ENCODE measurements at places on chromosomes 4 and X.

GRCh38 chrX:109672239-109672638 lies 47.3 kb upstream of the KCNE5 start:
- no peak for DNase-seq

DNA sequence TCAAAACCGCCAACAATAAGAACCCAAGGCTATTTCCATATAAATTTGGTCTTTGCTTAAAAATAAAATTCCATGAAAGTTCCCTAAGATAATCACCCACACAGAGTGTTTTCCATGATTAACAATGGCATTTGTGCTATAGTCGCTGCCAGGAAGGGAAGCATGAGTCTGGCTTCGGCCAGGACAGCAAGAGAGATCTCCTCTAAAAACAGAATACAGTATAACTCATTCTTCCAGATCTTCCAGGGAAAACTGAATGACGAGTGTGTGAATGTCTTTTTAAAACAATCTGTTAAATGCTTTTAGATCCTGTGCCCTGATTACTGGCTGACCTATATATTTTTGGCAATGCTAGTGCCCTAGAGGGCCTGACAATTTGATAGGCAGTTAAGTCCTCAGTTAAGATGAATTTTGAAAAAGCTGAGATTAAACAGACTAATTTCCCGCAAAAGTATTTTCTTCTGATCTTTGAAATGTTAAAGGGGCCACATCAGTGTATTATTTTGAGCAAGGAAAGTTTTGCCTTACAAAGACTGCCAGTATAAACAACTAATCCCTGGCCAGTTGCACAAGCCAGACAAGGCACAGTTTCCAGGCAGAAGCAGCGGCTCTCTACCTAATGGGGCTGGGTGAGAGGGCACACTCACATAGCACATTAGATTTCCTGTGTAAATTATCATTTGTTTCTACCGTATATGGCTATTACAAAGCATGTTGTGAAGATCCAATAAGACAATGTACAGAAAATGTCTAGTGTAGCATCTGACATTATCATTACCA lies 127.3 kb downstream of the DCHS2 start:
- DNase-seq, result no peak

- DNase-seq, result no peak
These were observed 573.6 kb downstream of the PPP4R3C start for GRCh38 chrX:26889574-26889973.

- DNase-seq, result no peak
These were observed at the start of gene FAM184B for GRCh38 chr4:17781300-17782287. TSS of gene FAM184B (minus strand) at chr4:17781621. CDS start at chr4:17781299, 322 bp downstream.

GRCh38 chr4:186669735-186670134 lies 53.9 kb downstream of the FAT1 start:
- no peak for DNase-seq

GRCh38 chrX:130386408-130386808 lies 934 bp upstream of the GPR119 start:
- no peak for DNase-seq

DNA sequence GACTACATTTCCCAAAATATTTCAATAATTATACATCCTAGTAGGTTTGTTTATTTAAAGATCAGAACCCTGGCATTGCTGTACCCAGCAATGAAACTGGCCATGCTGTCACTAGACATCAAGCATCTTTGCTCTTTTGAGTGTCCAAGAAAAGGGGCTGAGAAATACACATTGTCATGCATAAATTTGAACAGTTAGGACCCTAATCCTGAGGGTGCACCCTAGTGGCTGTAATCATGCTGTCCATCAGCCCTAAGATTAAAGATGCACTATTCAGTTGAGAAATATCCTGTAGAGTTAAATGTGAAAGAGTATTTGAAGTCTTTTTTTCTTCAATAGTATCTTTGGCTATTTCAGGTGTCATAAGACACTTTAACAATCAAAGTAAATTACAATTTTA lies 108.8 kb downstream of the NFKB1 start:
- DNase-seq, result no peak

GRCh38 chr4:94256144-94256783 lies 48.6 kb downstream of the SMARCAD1 start:
- DNase-seq, result no peak

- DNase-seq, result no peak
These were observed 920 bp downstream of the HTT-AS start for GRCh38 chr4:3073158-3074077.

DNA sequence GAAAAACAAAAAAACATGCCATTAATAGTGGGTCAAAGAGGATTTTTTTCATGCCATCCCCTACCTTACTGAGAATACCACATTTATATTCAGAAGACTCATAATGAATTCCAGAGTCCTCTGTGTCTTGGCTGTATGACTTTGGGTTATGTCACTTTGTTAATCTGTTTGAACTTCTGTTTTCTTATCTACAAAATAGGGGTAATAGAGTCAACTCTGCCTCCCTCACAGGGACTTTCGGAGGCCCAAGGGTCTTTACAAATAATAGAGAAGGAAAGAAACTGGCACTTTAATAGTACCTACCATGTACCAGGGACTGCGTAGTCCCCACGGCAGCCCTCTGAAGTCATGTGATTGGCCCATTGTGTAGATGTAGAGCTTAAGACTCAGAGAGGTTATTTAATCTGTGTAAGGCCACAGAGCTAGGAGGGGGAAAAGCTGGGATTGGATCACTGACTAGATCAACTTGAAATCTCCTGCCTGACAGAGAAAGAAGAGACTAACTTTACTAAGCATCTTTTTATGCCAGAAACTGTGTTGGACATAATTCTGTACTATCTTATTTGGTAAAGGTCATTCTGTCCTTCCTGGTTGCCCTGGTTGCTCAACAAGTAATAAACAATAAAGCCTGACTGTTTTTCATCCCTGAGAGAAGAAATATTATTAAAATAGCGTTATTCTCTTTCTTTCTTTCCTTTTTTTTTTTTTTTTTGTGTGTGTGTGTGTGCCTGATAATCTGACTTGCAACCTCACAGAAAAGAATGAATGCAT lies 59.6 kb downstream of the NFKB1 start:
- no peak for DNase-seq

DNA sequence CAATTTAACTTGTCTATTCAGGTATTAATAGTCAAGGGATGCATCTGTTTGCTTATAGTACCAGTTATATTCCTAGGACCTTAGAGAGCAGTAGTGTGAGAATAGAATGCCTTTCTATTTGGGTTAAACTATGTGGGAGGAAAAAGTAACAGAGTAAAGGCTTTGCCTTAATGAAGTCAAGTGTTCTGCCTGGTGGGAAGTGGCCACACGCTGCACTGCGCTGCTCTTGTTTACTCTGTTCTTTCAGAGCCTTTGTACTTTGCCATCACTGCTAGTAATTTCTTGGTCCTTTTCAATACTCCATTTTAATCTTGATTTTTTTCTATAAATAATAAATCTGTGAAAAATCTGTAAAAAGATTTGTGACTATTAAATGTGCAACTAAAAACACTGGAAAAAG lies 38.0 kb downstream of the YIPF6 start:
- DNase-seq, result no peak

- no peak for DNase-seq
These were observed 62.4 kb upstream of the WDFY3 start for GRCh38 chr4:85028910-85029309.

DNA sequence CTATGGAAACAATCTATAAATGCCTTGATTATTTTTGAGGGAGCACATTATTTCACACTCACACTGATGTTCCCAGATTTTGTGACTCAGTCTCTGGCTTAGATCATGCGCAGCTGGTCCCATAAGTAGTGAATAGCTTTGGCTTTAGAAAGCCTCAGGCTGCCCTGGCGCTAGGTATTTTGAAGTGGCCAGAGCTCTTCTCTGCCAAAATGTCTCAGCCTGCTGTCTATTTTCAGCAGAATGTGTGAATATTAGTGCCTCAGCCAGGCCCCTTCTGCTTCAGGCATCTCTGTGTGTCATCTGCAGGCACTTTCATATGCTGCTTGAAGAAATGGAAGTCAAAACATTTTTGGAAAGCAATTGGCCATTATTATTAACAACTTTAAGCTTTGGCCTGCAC lies 931.0 kb upstream of the INTU start:
- no peak for DNase-seq

- no peak for DNase-seq
These were observed 152.6 kb downstream of the GASK1B start for GRCh38 chr4:158020176-158020575.

- DNase-seq, result no peak
These were observed 67.3 kb upstream of the IL13RA1 start for GRCh38 chrX:118660085-118660484.

DNA sequence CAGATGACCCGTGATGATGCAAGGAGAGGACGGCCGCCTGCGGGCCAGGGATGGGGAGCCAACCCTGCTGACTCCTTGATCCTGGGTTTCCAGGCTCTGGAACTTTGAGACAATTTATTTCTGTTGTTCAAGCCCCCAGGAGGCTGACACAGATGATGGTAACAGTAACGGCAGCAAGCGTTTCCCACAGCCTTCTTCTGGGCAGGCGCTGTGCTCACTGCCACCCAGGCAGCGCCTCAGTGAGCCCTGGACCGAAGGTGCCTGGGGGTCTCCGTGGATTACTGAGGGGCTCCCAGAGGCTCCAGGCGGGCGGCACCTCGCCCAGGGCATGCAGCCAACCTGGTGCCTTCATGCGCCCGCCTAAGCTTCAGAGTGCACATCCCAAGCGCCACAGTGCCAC lies 103.9 kb upstream of the AFAP1 start:
- DNase-seq, result no peak

DNA sequence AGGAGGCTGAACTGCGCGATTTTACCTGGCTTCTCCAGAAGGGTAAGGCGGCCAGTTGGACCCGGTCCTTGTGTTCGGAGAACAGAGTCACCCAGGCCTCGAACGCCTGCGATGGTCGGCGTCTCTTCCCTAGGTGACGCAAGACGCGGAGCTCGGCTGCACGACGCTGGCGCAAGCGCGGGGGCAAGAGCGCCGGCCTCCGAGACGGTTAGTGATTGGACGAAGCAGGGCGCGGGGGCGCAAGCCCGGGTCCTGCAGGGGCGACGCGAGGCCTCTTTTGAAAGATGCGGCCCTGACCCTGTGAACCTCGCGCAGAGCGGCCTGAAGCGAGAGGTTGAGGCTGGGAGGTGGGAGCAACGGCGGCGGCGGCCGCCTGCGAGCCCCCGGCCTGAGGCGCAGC lies 428 bp downstream of the ADAD1 start:
- DNase-seq, result no peak

- DNase-seq, result no peak
These were observed 179.9 kb downstream of the KIT start for GRCh38 chr4:54837576-54838140.

DNA sequence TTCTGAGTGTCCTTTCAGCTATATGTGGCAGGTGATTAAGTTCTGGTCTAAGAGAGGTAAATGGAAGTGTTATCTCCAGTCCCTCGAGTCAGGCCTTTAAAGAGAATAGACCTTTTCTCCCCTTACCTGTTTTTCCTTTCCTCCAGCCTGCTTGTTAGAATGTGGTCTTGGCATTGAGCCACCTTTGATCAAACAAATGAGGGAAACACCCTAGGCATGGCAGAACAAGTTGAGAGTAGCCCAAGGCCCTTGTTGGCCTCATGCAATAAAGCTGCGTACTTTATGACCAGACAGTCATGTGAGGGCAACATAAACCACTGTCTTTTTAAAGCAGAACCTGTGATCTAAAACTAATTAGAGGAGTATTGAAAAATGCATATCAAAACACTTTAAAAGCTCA lies 13.2 kb upstream of the IL13RA2 start:
- DNase-seq, result no peak

- no peak for DNase-seq
These were observed 213.1 kb downstream of the UGT8 start for GRCh38 chr4:114811564-114812301.

GRCh38 chrX:24395775-24396174 lies 35.3 kb downstream of the SUPT20HL1 start:
- DNase-seq, result peak; percentile 37

Data from CD4-positive, alpha-beta T cell treated with Interleukin-1 beta for 1 hour (primary cell).